ENCODE measurements at places on chromosomes 3 and 15.

- DNase-seq = no peak
Measured at GRCh38 chr3:140296796-140297352, 361.9 kb downstream of the CLSTN2 start.

GRCh38 chr3:178586076-178586475 is 49.8 kb downstream of the KCNMB2 start:
- DNase-seq = no peak

DNA sequence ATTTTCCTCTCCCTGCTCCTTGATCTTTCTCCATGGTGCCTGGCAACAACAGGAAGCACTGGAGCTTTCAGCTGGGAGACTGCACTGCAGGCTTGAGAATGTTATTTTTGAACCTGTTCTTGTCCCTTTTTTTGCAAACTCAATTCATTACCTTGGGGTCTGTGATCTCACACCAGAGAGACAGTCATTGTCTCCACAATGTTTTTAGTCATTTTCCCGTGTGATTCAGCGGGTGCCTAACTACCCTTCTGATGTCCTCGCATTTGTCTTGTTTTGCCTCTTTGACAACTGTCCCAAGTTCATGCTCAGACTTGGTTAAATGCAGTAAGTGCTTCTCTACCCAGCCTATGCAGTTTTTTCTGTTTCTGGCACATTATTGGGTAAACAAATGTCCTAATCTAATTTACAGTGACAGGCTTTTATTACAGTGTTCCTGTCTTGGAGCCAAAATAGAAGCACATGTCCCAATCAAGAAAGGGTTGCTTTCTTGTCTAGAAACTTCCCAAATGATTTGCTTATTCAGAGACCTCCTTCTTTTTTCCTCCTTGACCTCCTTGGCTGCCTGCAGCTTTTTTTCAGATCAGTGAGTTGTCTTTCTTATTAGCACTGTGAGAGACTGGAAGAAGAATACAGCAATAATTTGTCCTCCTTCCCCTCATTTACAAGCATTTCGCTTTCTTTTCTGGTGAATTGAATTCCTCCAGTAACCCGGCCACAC is 162.4 kb downstream of the NSUN3 start:
- DNase-seq = peak; percentile 65

DNA sequence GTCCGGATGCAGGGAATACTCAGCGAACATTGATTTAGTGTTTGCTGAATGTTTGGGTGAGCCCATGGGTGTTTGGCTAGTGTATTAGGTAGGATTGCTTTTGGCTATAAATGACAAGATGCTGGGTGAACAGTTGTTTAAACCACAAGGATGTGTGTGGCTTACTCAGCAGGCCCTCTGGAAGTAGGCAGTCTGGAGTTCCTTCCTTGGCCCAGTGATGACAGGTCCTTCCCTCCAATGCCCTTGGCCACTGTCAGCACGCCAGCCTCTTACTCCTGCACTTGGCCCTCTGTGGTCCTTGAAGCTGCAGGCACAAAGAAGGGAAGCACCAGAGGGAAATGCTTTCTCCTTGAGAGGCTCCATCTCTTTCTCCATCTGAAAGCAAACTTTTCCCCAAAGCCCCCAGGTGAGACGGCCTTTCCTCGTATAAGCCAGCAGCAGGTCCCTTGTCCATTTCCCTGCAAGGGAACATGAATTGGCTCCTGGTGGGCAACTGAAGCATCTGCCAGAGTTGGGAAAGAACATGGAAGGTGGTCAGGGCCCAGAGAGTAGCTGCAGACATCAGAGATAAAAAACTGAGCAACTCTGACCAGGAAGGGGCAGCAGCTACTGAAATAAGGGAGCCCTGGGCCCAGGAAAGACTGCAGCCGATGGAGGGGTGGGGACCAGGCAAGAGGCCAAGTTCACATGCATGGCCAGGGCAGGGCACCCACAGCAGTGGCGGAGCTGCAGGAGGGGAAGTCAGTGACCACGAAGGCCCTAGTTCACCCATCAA is 105.0 kb downstream of the TPRA1 start:
- DNase-seq = no peak

DNA sequence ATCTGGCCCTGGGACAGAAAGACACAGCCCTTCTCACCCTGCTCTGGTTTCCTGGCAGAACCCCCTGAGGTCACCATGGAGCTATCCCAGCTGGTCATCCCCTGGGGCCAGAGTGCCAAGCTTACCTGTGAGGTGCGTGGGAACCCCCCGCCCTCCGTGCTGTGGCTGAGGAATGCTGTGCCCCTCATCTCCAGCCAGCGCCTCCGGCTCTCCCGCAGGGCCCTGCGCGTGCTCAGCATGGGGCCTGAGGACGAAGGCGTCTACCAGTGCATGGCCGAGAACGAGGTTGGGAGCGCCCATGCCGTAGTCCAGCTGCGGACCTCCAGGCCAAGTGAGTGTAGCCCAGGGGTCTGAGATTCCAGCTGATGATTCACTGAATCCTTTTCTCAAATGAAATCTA is 61.7 kb downstream of the BOC start:
- DNase-seq = no peak

Data from foreskin keratinocyte (primary cell).